ENCODE measurements at places on chromosomes 5 and 9.

- DNase-seq, result no peak
These were observed 23.0 kb upstream of the MTAP start for GRCh38 chr9:21779397-21779796.

DNA sequence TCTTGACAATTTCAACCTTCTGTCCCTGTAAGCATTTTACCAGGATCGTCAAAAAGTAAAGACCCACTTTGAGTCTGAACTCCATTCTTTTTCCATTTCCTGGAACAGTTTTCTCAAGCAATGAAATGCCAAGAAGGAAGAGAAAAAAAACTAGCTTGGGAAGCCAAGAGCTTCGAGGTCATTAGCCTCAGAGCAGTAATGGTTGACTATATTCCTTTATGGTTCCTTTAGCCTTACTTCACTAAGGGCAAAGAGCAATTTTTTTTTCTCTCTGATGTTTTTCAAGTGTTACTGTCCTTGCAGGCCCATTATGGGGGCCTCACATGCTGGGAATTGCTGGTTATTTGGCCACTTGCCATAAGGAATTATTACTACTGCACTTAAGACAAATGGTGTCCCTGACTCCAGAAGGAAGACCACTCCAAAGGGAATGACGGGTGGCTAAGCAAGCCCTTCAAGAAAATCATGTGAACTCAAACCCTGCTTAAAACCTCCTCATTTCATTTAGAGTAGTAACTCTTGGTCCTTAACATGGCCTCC lies 37.1 kb downstream of the BNC2 start:
- DNase-seq, result no peak

- DNase-seq, result no peak
These were observed 162.1 kb downstream of the SMC2 start for GRCh38 chr9:104256031-104256695.

DNA sequence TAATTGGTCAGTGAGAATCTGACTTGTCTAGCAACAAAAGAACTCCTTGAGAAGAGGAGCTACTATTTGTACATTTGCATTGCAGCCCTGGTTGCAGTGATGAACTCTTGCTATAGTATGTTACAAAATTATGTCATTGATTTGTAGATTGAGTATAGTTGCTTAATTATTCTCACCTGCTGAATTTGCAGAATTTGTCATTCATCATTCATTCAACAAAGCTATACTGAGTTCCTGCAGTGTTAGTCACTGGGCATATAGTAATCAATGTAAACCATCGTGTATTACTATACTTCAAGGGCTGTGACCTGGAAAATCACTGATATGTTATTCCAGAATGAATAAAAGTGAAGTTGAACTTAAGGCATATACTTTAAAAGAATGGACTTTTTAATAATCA lies 50.1 kb downstream of the SLC1A3 start:
- DNase-seq, result no peak

GRCh38 chr9:104970271-104970987 lies 42.5 kb upstream of the ABCA1 start:
- no peak for DNase-seq

GRCh38 chr5:167406513-167406912 lies 884.9 kb upstream of the WWC1 start:
- DNase-seq, result no peak

DNA sequence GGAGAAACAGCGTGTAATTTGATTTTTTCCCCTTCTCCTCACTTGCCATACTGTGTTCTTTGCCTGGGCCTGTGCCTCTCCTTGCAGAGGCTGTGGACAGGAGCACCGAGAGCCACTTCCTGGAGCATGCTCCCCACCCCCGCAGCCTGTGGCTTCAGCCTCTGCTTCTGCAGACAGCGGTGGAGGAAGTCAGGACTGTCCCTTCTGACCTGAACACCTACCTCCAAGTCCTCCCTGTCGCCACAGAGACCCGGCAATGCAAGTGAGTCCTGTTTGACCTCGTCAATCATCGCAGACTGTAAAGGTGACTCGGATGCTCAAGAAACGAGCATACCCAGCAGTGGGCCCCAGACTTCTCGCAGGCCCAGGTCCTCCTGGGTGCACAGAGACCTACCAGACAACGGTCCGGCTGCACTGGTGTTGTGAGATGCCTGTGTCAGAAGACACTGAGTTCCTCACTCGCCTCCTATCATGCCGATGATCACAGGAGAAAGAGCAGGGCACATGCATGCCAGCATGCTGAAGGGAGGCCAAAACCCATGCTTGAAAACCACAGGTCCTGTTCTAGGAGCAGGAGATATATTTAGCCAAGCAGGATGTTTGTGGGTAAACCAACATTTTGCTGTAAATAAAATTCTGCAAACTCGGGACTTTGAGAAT lies 198.8 kb downstream of the AUH start:
- DNase-seq, result peak; percentile 61

- DNase-seq, result no peak
These were observed 246.8 kb downstream of the MSX2 start for GRCh38 chr5:174971210-174971609.

- no peak for DNase-seq
These were observed 324.8 kb downstream of the TMEM38B start for GRCh38 chr9:106019039-106019680.

GRCh38 chr5:56339732-56340131 lies 106.6 kb upstream of the ANKRD55 start:
- no peak for DNase-seq

- no peak for DNase-seq
These were observed 354.3 kb downstream of the RAB3C start for GRCh38 chr5:58937031-58937681.

GRCh38 chr9:14895806-14896205 lies 14.4 kb downstream of the FREM1 start:
- DNase-seq, result no peak

- peak; percentile 59 for DNase-seq
These were observed 456.6 kb downstream of the RAB3C start for GRCh38 chr5:59039296-59040023.

- DNase-seq, result peak; percentile 73
These were observed 34.1 kb downstream of the IRF1 start for GRCh38 chr5:132456296-132456986.

DNA sequence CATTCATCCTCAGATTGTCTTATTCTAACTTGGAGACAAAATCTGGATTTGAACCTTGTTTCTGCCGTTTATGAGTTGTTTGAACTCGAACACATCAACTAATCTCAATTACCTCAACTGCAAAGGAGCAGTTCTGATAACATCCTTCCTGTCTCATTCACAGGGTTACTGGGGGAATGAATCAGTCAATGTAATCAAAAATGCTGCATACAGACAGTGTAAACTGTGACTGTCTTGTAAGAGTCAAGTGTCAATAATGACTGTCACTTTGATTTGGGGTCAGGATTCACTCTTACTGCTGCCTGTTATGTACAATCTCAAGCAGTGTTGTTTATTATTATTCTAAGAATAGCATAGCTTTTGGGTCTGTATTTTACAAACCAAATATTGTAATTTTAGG lies 273.8 kb downstream of the DOCK8 start:
- DNase-seq, result no peak

DNA sequence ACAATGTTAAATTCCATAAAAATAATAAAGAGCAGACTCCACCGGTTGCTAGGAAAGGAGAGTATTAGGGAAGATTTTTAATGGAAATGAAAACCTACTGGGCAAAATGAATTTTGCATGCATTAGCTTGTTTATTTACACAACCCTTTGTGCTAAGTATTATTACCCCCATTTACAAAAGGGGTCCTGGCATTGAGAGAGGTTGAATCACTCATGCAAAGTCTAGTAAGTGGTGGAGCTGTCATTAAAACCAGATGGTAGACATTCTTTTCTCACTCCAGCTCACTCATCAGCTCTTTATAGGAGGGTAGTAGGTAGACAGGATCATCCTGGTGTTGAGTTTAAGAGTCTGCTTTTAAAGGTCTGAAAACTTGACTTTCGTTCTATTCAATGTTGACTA lies 395.1 kb downstream of the PLK2 start:
- no peak for DNase-seq

GRCh38 chr9:5301544-5301943 lies 3.0 kb downstream of the RLN2 start:
- DNase-seq, result no peak

- no peak for DNase-seq
These were observed 61.8 kb upstream of the CPLX2 start for GRCh38 chr5:175809531-175810121.

GRCh38 chr5:55672477-55672911 lies 39.6 kb downstream of the SLC38A9 start:
- DNase-seq, result no peak

DNA sequence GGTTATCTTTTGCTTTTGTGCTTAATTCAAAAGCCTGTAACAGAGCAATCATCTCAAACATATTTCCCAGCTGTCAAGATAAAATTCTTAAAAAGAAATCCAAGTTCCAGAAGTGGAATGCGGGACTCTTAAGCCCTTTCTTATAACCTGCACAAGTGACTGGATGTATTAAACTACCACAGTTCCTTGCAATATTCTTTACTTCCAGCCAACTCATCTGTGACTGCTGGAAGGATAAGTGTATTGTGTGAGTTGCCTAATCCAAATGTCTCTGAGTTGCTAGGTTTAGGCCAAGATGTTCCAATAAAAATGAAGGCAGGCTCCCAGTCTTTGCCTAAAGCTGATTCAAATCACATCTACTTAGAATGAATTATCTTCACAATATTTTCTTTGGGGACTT lies 159.2 kb upstream of the SLC24A2 start:
- DNase-seq, result no peak

DNA sequence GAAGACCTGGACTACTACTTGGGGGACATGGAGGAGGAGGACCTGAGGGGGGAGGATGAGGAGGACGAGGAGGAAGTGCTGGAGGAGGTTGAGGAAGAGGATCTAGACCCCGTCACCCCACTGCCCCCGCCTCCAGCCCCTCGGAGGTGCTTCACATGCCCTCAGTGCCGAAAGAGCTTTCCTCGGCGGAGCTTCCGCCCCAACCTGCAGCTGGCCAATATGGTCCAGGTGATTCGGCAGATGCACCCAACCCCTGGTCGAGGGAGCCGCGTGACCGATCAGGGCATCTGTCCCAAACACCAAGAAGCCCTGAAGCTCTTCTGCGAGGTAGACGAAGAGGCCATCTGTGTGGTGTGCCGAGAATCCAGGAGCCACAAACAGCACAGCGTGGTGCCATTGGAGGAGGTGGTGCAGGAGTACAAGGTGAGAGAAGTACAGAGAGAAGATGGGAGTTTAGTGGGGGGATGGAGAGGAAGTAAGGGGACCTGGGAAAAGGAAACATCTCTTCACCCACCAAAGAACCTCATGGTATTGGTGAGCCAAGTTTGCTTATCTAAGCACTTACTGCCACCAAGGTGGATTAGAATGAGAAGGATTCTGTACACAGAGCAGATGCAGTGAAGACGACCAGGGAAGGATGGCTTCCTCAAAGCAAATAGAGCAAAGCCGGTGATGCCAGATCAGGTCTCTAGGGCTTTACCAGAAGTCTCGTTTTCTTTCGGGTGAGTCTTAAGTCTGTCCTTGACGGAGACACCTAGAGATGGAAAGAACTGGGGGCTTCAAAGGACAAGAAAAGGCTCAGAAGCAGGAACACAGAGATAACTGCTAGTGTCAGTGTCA lies 1.5 kb downstream of the TRIM41 start:
- peak; percentile 55 for DNase-seq

GRCh38 chr5:126354012-126354857 lies 69.0 kb upstream of the GRAMD2B start:
- DNase-seq, result no peak

DNA sequence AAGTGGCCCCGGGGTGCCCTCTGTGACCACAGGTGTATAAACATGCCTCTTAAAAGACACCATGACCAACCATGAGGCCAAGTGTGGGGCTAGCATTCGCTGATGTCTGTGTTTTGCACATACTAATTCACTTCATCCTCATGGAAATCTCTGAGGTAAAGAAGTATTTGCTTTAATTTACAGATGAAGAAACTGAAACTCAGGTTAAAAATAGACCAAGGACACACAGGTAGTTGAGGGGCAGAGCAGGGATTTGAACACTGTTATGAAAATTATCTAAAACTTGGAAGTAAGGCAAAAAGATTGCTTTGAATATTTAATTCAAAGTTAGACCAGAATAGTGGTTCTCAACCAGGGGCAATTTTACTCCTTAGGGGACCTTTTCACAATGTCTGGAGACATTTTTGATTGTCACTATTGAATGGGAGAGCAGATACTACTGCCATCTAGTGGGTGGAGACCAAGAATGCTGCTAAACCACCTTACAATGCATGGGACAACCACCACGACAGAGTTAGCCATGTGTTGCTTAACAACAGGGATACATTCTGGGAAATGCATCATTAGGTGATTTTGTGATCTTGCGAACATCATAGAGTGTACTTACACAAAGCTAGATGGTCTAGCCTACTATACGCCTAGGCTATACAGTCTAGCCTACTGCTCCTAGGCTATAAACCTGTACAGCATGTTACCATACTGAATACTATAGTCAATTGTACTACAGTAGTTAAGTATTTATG lies 8.0 kb upstream of the FXN start:
- DNase-seq, result no peak

- DNase-seq, result no peak
These were observed 283.9 kb downstream of the GADD45G start for GRCh38 chr9:89888677-89889076.

DNA sequence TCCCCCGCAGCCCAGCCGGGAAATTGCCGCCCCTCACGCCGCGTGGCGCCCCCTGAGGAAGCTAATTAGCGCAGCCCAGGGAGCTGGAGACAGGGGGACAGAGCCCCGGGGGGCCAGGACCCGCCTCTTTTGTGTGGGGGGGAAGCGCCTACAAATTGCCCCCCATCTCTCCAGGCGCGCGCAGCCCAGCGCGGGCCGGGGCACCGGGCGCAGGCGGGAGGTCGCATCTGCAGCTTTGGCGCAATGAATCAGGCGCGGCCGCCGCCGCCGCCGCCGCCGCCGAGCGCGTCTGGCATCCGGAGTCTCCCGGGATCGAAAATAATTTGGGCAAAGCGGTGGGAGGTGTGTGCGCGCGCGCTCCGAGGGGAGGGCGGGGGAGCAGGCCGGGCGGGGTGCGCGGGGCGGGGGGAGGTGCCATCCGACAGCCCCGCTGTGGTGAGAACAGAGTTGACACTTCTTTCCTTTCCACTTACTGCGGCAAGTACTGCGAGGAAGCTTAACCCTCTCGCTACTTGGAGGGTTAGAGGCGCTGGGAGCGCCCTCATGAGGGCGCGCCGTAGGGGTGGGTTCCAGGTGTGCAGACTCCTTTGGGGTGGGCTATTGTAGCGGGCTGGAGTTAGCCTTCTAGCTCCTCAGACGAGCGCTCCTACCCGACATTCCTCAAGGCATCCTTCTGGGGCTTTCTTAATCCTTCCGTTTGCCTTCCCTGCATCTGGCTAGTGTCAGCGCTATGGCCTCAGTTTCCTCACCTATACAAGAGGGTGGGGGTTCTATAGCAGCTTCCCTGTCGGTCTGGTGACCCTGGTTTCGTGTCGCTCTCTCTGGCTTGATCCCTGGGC lies 63.1 kb downstream of the CXXC5 start:
- peak; percentile 62 for DNase-seq

DNA sequence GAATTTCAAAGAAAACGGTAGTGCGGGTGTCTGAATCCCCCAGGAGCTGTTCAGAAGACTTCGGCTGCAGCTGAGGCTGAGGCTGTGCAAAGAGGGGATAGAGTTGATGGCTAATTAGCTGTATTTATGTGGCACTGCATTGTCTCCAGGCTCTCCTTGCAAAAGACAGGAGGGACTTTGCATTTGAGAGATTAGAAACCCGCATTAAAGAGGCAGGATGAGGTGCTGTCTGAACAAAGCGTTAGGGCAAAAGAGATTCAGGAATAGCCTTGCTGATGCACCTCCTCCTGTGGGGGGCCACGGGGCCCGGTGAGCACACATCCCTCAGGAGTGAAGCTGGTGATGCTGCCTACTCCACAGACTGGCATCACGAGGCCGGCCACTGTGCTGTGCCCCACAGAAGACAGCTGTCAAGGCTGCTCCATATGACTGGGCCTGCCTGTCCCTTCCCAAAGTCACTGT lies 343.6 kb upstream of the DAP start:
- no peak for DNase-seq

Data from GM06990 (cell line).